ENCODE measurements at places on chromosomes 5 and 9.

- no peak for DNase-seq
Observed at GRCh38 chr9:89154651-89155336, 23.8 kb downstream of the SHC3 start.

DNA sequence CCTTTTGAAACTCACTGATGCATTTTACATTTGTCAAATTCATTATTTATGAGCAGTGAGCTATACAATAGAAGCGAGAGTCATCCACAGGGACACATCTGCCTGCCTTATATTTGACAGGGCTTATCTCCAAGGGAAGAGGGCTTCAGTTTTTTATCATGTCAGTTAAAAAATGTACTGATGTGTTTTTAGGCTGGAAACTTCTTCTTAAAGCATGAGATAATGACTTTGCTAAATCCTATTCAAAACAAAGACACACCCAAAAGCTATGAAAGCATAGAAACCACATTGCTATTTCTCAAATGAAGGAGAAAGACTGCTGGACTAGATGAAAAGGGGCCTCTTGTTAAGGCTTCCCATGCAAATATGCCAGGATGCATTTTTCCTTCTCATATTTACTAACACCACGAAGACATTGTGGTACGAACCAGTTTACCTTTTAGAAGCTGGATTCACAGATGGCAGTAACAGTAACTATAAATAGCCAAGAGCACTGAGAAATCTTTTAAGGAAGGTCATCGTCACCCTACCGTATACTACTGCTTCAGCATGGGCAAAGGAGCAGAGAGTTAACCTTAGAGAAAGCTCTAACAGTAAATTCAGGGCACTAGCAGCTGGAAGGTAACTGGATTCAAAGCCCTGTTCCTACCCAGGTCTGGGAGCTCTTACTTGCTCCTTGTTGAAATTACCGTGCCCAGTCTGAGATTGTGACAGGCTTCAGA, 86.3 kb upstream of the IFNK start:
- DNase-seq, result no peak

DNA sequence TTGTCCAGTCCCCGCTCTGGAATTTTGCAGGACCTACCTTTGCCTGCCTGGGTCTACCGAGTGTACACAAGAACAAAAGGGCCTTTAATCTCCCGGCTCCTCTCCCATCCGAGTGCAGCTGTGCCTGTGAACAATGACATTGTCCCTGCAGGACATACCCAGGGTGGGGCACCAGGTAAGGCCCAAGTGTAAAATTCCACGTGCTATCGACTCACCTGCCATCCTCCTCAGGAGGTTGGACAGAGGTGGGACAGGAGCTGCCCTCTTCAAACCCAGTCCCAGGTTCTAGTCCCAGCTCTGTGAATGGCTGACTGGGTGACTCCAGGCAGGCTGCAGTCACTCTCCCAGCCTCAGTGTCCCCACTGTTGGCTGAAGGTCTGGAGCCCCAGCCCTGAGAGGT, 159.6 kb upstream of the ALDH1B1 start:
- no peak for DNase-seq

GRCh38 chr5:152883066-152883775, 478.1 kb upstream of the NMUR2 start:
- DNase-seq, result no peak

DNA sequence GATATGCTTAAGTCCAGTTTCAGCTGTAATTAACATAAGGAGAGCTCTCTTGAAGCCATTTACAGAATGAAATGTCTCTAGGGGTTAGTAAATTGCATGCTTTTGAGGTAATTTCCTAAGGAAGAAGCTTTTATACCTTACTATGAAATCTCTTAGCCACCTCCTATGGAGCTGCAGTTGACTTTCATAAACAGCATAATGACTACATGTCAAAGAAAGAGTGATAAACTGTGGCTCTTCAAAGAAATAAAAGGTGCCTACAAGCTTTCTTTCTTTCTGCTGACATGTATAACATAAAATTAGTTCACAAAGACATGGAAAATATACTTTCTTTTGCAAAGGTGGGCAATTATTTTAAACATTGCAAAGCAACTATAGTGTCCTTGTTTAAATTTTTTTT, 90.8 kb downstream of the TMEM167A start:
- DNase-seq, result no peak

DNA sequence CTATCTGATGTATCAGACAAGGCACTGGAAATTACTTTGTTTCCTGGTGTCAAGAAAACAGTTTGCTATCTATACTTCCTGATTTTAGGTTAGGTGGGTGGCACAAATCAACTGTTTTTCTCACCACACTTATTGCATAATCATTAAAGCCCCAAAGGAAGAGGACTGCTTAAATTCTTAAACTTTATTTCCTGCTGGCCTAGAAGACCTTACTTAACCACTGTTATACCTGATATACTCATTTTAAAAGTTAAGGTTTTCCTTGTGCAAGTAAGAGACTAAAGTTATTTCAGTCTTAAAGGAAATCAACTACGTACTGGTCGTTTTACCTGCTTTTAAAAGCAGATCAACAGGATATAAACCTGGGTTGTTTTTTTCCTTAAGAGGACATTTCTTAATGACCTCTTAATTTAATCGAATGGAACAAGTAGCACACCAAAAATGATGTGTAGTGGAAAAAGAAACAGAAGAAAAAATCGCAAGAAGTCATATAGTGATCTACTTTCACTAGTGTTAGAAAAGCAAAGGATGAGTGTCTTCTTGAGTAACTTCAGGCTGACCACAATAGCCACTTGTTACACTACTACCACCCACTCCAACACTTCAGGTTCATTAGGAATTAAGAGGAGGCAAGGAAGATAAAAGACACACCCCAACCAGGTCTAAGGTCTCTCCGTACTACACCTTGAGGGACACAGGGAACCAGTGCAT, 974 bp downstream of the CLINT1 start:
- DNase-seq, result peak; percentile 38

- DNase-seq, result no peak
Observed at GRCh38 chr5:39019254-39019653, 54.9 kb downstream of the RICTOR start.

DNA sequence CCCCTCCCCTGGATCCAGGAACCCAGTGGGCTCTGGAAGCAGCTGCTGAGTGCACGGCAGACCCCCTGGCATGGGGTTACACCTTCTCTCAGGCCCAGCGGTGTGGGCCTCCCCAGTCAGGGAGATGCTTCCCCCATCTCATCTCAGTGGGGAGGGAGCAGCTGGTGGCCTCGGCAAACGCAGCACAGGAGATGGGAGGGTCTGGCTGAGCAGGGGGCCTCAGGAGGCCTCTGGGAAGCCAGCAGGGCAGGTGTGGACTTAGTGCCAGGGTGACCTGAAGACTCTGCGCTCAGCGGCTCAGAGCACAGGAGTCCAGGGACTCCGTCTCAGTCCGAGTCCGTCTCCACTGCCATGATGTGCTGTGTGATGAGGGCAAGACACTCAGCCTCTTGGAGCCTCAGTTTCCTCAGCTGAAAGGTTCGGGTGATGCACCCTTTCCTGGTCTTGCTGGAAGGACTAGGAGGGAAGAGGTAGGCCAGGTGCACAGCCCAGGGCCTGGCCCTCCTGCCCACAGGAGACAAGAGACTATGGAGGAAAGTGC, 100.6 kb downstream of the GTF3C4 start:
- no peak for DNase-seq

DNA sequence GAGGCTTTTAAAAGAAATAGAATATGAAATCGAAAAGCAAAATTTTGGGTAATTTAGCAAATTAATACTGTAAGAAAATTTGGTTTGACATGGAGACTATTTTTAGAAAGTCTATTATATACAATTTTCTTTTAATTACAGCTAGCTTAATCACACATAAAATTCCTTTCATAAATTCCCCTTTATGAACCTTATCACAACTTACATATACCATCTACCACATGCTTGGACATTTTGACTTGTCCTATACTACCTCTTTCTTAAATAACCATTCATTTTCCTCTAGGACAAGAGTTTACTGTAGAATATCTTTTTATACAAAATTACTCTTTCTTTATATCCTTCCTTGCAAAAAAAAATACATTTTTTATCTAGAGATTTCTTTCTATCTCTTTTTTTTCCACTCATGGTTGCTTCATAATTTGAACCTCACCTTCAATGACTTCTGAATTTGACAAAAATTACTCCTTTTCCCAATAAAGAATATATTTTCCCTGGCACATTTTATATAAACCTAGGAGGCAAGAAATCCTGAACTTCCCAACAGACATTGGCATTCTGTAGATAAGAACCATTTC, 34.0 kb upstream of the SYK start:
- no peak for DNase-seq

GRCh38 chr5:76542241-76542640, 81.0 kb downstream of the F2RL2 start:
- DNase-seq, result no peak

DNA sequence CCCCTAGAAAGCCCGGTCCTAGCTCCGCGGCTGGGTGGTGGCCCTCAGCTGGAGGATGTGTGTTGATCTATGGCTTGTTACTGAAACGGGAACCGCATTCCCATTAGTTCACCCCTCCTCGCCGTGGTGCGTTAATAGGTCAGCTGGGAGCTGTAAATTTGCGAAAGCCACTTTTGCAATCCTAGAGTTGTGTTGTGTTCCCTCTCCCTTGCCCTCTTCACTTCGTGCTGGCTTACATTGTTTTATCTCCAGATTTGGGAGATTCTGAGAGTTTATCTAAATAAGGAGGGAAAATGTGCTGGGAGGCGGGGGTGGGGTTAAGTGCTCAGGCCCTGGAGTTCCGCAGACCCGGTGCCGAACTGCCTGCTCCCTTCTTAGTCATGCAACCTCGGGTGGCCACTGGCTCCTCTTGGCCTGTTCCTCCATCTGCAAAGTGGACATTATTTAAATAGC, 62.8 kb downstream of the HMCN2 start:
- no peak for DNase-seq

DNA sequence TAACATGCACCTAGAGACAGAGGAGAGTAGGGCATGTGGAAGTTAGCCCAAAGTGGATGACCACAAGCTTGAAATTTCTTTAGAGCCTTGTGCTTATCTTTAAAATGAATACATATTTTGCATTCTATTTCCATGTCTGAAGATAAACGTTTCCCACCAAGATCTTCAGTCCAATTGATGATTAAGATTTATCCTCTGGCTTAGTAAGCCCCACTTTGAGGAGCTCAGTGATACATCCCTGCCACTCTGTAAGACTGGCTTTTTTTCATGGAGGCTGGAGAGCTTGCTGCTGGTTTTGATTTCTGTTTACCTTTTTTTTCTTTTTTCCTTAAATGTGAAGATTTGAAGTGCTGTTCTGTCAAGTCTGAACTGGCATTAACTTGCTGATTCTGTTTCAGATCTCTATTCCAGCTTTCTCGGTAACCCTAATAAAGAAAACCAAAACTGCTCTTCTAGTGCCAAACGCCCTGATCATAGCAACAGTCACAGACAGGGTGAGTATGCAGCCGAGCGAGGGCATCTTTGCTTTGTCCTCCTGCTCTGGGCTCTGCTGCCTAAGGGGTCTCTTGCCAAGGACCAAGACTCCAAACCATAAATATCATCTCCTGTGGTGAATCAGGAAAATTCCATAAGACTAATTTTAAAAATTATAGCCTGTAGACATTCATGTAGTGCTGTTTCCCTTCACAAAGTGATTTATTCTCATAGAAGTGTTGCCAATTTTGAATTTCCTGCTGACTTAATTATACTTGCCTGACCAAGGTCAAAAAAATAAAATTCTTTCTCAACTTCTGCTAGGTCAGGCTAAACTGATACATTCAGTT, 54.3 kb downstream of the GRAMD2B start:
- DNase-seq, result no peak

DNA sequence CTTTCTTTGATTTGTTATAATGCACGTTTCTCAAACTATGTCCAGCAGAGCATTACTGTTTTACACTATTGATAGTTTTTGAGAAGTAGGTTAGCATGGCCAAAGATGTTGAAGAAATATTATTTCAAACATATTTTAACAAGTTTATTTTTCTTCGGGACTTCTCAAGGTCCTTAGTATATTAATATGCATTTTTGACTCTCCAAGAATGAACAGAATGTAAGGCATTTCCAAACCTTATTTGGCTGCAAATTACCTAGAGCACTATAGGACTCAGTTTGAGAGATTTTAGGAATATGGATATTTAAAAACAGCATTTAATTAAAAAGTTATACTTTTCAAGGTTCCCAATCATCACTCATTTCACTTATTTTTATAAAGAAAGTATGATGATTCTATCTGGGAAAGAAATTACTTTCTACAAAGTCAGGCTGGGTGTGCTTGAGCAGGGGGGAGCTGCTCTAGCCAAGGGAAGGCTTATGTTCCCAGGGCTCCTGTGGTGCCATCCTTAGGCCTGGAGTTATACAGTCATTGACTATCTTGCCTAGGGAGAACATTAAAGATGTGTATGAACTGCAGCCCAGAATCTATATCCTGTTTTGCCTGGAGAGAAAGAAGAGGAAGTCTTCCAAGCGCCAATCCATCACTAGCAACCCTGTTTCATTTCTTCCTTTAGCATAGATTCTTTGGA, 27.6 kb upstream of the NREP start:
- no peak for DNase-seq

DNA sequence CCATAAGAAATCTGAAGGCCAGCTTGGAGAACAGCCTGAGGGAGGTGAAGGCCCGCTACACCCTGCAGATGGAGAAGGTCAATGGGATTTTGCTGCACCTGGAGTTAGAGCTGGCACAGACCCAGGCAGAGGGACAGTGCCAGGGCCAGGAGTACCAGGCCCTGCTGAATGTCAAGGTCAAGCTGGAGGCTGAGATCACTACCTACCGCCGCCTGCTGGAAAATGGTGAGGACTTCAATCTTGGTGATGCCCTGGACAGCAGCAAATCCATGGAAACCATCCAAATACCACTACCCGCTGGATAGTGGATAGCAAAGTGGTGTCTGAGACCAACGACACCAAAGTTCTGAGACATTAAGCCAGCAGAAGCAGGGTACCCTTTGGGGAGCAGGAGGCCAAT, 100.5 kb upstream of the MAN2A1 start:
- DNase-seq, result no peak

DNA sequence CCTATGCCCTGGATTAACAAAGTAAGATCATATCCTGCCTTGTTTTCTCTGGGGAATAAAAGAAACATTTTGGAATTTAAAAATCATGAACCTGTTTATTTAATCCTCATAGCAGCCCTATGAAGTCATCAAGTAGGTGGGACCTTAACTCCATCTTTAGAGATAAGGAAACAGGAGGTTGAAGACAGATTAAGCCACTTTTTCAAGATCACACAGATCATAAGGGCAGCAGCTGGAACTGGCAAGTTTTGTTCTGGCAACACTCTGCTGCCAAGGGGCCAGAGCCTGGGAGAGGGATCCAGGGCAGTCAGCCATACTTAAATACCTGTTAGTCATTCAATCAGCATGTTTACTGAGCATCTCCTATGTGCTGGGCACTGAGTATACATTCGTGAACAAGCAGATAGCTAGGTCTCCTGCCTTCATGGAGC, 63.7 kb downstream of the SLC1A1 start:
- no peak for DNase-seq

DNA sequence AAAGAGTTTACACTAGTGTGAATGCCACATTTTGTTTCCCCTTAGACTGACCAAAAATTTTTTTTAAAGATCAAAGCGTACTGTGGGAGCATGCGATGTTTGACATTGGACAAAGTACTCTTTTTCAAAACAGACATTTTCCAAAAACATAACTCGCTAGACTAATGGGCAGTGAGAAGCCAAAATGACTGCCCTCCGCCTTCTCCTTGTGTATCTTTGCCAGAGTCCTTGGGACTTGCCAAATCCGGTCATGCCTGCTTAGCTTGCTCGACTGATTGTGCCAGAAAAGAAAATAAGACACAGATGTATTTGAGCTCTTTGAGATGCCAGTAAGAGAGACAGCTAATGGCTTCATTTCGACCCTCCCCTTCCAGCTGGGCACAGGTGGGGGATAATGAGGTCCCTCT, 157.5 kb downstream of the MAPKAP1 start:
- DNase-seq, result no peak
